ENCODE measurements at places on chromosomes 5 and 9.

- peak; percentile 26 for DNase-seq
These were observed 2.9 kb upstream of the NXNL2 start for GRCh38 chr9:88531920-88532698.

- DNase-seq, result no peak
These were observed 183.8 kb upstream of the ITGA1 start for GRCh38 chr5:52603778-52604554.

DNA sequence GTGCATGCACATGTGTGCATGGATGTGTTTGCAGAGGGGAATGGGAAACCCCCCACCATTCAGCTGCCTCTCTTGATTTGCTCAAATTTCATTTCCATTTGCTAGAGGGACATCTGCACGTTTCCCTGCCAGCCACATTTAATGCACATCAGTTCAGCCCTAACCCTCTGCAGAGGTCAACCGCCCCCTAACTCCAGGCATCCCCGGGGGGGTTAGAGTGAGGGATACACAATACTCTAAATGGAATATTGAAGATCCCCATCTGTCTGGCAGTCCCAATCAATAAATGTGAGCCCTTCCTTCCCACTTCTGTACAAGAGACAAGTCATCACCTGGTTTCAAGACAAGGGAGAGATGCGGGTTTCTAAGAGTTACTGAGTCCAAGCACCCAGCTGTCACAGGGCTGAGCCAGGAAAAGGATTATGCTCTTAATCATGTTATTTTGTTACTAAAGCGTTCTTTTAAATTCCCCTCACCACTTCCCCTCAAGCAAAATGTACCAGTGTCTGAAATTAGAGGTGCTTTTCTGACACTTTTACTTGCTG is 134.1 kb downstream of the SEMA6A start:
- DNase-seq, result no peak

GRCh38 chr5:90476391-90476790 is 1.7 kb downstream of the POLR3G start:
- no peak for DNase-seq

- no peak for DNase-seq
These were observed 10.6 kb downstream of the HMCN2 start for GRCh38 chr9:130276121-130276520.

- DNase-seq, result no peak
These were observed 2.4 kb upstream of the NADK2 start for GRCh38 chr5:36244076-36244475.

- no peak for DNase-seq
These were observed 28.7 kb downstream of the COL27A1 start for GRCh38 chr9:114184071-114184470.

GRCh38 chr9:123712399-123712798 is 217.5 kb downstream of the DENND1A start:
- no peak for DNase-seq

- no peak for DNase-seq
These were observed 185.0 kb downstream of the GAPVD1 start for GRCh38 chr9:125446561-125447094.

DNA sequence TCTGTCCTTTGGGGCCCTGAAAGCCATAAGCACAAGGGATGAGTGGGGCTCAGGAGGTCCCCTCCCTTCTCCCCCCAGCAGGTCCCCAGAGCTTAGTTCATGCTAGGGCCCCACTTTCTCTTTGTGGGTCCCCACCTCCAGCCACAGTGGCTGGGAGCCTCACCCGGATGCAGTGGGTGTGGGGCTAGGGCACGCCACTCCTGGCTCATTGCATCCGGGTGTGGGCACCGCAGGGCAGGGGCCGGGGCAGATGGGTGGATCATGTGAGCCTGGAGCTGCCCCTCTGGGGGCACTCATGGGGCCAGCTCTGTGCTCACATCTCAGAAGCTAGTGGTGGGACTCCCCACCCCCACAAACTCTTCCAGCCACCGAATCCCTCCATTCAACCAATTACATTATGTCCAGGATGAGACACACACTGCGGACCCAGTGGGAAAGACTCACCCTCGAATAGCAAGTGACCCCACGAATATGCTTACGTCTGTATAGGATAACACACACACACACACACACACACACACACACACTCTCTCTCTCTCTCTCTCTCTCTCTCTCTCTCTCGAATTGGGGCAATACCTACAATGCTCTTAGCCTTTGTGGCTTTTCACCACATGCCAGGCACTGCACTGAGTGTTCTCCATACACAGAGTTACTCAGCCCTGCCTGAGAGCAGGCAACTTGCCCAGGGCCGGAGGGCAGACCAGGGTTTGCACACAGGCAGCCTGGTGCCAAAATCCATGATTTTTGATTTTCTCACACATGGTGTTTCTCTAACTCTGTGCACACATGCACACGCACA is 16.8 kb upstream of the PHYKPL start:
- no peak for DNase-seq

- no peak for DNase-seq
These were observed 49.2 kb upstream of the PPP1R2B start for GRCh38 chr5:156800929-156801328.

DNA sequence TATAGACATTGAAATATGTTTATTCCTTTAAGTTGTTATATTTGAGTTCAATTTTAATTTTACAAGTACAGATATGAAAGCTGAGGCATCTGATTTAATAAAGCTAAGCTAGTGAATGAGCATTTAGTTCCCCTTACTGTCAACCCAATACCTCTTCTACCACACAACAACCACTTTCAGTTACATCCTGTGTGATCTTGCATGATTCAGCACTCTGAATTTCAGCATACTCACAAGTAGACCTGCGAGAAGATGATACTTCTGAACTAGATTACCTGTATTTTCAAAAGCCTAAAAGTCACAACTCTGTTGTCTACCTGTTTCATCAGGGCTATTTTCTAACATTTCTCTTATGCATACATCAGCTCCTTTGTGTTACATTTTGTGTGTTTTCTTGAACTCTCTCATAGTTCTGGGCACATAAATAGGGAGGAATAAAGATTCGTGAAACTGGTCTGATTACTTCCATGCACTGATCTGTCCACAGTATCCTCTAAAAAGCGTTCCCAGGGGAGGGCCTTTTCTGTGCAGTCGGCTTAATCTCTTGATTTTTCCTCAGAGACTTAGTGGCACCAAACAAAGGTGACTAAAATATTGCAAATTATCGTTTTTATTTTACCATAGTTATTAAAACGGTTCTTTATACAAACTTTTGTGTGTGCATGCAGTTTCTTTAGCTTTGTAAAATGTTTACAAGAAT is 2025.5 kb upstream of the NUDT12 start:
- DNase-seq, result no peak

DNA sequence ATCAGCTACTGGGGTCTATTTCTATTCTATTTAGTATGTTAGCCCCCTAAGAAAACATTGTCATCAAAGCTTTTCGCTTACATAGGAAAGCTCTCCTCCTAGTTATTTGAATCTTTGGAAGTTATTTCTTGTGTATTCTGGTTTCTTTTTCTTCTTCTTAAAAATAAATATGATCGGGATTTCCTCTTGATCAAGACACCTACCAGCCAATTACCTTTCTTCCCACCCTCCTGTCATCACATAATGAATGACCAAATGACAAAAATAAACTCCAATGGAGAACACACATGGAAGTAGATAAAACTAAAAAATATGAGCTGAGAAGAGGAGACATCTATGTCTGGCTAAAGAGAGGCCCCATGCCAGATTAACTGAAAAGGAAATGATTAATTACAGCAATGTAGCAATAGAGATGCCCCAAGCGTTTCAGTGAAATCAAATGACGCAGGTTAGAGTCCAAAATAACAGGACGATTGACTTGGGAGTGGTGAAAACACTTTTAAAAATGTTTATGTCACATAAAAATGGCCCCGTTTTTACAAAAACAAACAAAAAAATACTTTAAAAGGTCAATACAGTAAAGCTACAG is 59.5 kb upstream of the PCSK1 start:
- DNase-seq, result no peak

DNA sequence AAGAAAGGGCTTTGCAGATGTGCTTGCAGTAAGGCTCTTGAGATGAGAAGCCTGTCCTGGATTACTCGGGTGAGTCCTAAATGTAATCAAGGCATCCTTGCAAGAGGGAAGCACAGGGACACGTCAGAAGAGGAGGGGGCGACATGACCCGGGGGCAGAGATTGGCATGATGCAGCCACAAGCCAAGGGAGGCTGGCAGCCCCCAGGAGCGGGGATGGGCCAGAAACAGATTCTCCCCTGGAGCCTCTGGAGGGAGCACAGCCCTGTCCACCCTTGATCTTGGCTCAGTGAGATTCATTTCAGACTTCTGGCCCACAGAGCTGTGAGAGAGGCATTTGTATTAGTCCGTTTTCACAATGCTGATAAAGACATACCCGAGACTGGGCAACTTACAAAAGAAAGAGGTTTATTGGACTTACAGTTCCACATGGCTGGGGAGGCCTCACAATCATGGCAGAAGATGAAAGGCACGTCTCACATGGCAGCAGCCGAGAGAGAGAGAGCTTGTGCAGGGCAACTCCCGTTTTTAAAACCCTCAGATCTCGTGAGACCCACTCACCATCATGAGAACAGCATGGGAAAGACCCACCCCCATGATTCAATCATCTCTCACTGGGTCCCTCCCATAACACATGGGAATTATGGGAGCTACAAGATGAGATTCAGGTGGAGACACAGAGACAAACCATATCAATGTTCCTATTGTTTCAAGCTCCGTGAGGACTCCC is 76.1 kb downstream of the ADAMTS2 start:
- DNase-seq, result no peak

- no peak for DNase-seq
These were observed 44.1 kb upstream of the FOXE1 start for GRCh38 chr9:97808972-97809371.

GRCh38 chr5:151264113-151264512 is 11.1 kb downstream of the GM2A start:
- peak; percentile 67 for DNase-seq

DNA sequence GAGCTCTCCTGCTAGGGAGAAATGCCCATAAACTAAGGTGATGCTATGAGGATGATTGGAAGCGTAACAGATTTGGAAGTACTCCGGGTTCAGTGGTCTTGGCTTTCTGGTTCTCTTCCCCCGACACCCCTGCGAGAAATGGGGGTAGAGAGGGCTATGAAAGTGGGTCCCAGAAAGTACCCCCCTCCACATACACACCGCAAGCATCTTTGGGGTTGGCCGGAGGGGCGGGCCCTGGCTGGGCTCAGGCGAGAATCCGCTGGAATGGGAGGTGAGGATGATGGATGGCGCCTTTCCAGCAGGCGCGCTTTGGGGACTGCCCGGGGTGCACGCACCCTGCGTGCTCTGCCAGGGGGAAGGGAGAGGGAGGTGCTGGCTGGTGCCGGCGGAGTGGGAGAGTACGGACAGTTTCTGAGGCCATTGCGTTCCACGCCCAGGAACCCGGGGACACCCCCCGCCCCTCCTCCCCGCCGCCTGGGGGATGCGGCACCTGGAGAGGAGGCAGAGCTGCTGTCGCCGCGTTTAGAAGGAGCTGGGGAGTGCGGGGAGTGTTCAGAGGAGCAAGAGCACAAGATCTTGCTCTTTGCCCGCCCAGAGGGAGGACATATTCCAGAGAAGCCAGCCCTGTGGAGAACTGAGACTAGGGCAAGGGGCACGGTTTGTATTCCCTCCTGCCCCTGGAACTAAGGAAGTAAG is 1.9 kb downstream of the PCSK5 start:
- DNase-seq, result no peak

- no peak for DNase-seq
These were observed 3.0 kb downstream of the NADK2 start for GRCh38 chr5:36238502-36239295.

GRCh38 chr9:23934291-23934906 is 108.4 kb upstream of the ELAVL2 start:
- no peak for DNase-seq

DNA sequence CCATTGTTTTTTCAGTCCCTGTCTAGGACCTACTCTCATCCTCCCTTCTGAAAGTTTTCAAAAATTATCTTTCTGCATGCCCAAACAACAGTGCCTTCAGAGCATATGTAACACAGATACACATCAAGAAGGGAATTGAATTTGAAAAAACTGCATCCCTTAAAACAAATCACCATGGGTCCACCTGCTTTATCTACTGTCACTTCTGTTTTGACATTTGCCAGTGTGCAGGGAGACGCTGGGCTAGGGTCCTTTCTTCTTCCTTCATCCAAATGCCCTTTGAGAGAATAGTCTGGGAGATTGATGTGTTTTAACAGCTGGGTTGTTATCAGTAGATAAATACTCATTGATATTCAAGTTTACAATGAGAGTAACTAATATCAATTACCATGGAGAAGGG is 1630.1 kb downstream of the MAT2B start:
- no peak for DNase-seq

- DNase-seq, result no peak
These were observed 106.8 kb upstream of the PTGER4 start for GRCh38 chr5:40572937-40573336.

DNA sequence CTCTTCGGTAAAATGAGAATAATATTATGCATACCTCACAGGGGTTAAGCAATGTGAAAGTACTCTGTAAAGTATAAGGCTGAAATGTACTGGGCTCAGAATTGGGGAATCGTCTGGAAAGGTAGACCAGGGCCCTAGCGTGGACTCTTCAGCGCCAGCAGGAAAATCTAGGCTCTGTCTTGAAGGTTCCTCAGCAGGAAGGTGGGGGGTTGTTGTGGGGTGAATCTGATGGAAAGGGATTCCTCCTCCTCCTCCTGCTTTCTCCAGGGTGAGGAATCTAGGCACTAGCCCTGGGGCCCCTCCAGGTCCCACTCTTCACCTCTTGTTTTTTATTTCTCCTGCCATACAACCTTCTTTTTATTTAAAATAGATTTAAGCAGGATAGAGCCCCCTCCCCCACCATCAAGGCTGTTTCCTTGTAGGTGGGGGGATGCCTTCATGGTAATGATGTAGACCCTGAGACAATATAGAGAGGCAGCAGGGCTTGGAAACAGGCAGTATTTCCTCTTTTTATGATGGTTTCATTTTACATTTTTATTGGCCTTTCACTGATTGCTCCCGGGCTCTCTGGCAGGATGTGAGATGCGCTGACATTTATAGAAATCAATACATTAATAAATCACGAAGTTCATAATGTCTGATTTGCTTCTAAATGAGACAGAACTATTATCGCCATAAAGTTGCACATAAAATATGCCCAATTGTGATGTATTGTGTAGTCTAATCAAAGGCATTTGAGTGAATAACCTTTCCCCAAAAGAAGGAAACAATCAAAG is 78.9 kb upstream of the GABRP start:
- DNase-seq, result no peak

GRCh38 chr5:171632616-171633015 is 153.0 kb upstream of the SMIM23 start:
- no peak for DNase-seq

DNA sequence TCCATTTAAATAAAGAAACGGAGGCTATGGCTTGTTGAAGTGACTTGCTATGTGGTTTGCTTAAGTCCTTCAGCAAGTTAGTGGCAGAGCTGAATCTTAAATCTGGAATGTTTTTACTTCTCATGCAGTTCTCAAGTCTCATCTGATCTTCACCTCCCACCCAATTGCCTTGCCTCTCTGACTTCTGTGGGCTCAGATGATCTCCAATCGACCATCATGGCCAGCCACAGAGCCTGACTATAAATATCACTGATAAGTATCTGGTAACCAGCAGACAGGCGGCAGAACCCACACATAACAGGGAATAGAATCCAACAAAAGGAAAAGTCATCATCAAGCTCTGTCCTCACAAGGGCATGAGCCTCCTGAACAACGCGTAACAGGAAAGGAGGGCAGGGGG is 149.9 kb downstream of the FAM114A2 start:
- DNase-seq, result no peak

All from lower leg skin (tissue), 4 donors.